Memory B cell (primary cell): ENCODE measurements at places on chromosomes 5 and 9.

- no peak for DNase-seq
These were observed 91.9 kb upstream of the PTPRD start for GRCh38 chr9:10704720-10705119.

GRCh38 chr5:149464796-149465489 lies 85.9 kb upstream of the IL17B start:
- DNase-seq: no peak

GRCh38 chr9:104958751-104959150 lies 30.8 kb upstream of the ABCA1 start:
- no peak for DNase-seq

DNA sequence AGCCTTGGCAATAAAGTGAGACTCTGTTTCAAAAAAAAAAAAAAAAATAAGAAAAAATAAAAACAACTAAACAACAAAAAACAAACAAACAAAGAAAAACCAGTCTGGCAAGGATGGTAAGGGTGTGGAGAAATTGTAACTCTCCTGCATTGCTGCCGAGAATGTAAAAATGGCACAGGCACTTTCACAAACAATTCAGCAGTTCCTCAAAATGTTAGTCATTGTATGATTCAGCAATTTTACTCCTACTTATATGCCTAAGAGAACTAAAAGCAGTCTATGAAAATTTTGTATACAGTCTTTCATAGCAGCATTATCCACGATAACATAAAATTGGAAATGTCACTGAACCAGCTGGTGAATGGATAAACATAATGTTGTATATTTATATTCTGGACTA lies 280.4 kb downstream of the CDH9 start:
- no peak for DNase-seq
